ENCODE measurements at places on chromosomes 7 and 10.

- H3K36me3 ChIP-seq: no peaks in the 10 kb centered on the region
- H3K27ac ChIP-seq: no peak overlapping the region
- H3K4me1 ChIP-seq: no peaks in the 10 kb centered on the region
- H3K27me3 ChIP-seq: no peaks in the 10 kb centered on the region
Observed at GRCh38 chr7:70210936-70211310, 612.6 kb downstream of the AUTS2 start.

GRCh38 chr10:36675458-36675880, 449.9 kb upstream of the ANKRD30A start:
- H3K4me1 ChIP-seq: peaks cover 3% of the 10 kb centered on the region
- H3K27ac ChIP-seq: no peak overlapping the region
- peak; percentile 52 for DNase-seq
- H3K36me3 ChIP-seq: no peaks in the 10 kb centered on the region

GRCh38 chr10:11516431-11516746, 95.1 kb downstream of the USP6NL start:
- no peaks in the 10 kb centered on the region for H3K27me3 ChIP-seq
- H3K36me3 ChIP-seq: no peaks in the 10 kb centered on the region
- H3K4me3 ChIP-seq: no peak overlapping the region
- no peak for DNase-seq
- H3K4me1 ChIP-seq: no peaks in the 10 kb centered on the region

- H3K27ac ChIP-seq: no peak overlapping the region
- no peaks in the 10 kb centered on the region for H3K27me3 ChIP-seq
- H3K4me3 ChIP-seq: no peak overlapping the region
- no peak for DNase-seq
- no peaks in the 10 kb centered on the region for H3K4me1 ChIP-seq
- H3K36me3 ChIP-seq: no peaks in the 10 kb centered on the region
Observed at GRCh38 chr7:22373911-22374310, 17.0 kb upstream of the RAPGEF5 start.

- peak; percentile 99 for DNase-seq
- H3K36me3 ChIP-seq: no peaks in the 10 kb centered on the region
- no peaks in the 10 kb centered on the region for H3K27me3 ChIP-seq
- peaks cover 7% of the 10 kb centered on the region for H3K4me1 ChIP-seq
- no peak overlapping the region for H3K4me3 ChIP-seq
- no peak overlapping the region for H3K27ac ChIP-seq
Observed at GRCh38 chr10:126350216-126350992, 37.9 kb downstream of the ADAM12 start.

- H3K4me1 ChIP-seq: peaks cover 17% of the 10 kb centered on the region
- no peak for DNase-seq
- H3K27ac ChIP-seq: no peak overlapping the region
- H3K27me3 ChIP-seq: no peaks in the 10 kb centered on the region
- no peaks in the 10 kb centered on the region for H3K36me3 ChIP-seq
Observed at GRCh38 chr10:16945593-16945992, 128.4 kb upstream of the RSU1 start.
